NCI-H345 (cell line): ENCODE measurements at places on chromosomes 3 and 15.

DNA sequence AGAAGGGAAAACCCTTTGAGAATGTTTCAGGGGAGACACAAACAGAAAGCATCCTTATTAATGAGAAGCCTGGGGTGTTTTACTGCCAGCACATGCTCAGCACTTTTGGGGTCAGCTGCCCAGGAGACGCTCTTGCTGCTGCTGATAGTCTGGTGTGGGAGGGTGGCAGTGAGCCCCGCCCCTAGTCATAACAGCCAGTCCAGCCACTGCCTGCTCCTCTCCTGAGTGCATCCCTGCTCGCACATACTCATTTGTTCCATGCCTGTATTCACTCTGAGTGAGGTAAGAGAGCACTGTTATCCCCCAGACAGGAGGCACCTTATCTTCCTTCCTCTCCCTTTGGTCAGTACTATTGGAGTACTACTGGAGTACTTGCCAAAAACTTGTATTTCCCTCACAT lies 101.3 kb downstream of the ETFA start:
- DNase-seq: no peak

DNA sequence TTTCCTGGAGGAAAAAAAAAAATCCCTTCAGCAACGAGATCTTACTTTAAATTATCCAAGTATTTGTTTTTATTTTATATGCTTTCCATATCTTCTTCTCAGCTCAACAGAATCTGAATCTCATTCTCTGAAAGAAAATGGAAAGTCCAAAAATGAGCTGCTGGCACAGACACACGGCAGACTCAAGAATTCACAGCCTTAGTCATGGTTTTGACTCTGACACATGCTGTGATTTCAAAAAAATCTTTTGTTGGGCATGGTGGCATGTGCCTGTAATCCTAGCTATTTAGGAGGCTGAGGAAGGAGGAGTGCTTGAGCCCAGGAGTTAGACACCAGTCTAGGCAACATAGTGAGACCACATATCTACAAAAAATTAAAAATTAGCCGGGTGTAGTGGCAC lies 565.0 kb downstream of the MAGI1 start:
- DNase-seq: no peak

- no peak for DNase-seq
Observed at GRCh38 chr3:23991306-23991682, 46.2 kb downstream of the NR1D2 start.

GRCh38 chr15:73596174-73596573 lies 37.0 kb downstream of the NPTN start:
- no peak for DNase-seq

- DNase-seq: no peak
Observed at GRCh38 chr3:153338487-153338886, 176.5 kb downstream of the RAP2B start.

DNA sequence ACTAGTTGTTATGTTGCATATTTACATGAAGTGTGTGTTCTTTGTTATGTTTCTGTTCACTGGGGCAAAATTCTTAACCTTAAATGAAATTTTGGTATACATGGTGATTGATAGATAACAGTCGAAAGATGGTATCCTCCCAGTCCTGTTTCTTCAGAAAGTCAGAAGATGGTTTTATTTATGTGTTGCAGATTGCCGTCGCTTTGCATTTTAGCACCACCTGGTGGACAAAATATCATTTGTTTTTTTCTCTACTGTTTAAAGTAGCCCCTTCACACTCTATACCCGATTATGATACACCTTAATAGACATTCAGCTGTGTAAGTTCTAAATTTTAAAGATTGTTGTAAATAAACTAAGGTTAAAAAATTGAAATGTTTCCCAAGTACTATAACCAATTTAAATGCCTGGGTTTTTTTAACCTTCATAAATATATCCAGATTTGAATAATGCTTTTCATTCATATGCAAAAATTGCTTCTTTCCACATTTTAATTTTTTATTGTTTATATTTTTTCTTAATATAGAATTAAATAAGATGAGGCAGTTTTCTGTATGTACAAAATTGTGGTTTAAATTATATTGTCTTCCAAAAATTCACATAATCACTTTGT lies 152.2 kb downstream of the ALCAM start:
- peak; percentile 71 for DNase-seq

- no peak for DNase-seq
Observed at GRCh38 chr15:100601617-100602063, 344 bp downstream of the LINS1 start.

GRCh38 chr3:14329116-14329830 lies 73.1 kb upstream of the SLC6A6 start:
- DNase-seq: peak; percentile 91

GRCh38 chr15:66387163-66388042 lies 691 bp downstream of the MAP2K1 start:
- peak; percentile 25 for DNase-seq

DNA sequence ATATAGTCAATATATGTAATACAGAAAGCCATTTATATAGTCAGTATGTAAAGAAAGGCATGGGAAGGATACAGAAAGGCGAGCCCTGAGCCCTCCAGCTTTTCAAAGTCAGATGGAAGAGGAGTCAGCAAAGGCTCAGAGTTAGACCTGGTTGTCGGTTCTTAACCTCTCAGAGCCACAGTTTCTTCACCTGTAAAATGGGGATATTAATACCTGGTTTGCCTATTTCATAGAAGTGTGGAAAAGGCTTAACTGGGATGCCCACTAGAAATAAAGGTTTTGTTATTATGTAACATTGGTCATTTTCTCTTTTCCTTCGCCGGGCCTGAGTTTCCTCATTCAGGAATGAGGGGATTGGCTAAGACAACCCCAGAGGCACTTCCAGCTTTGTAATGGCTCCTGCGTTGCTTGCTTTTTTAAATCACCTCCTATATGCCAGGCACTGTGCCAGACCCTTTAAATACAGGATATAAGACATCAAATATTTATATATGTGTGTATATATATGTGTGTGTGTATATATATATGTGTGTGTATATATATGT lies 2.4 kb downstream of the CRELD1 start:
- no peak for DNase-seq

- DNase-seq: peak; percentile 13
Observed at GRCh38 chr3:105647047-105647446, 221.8 kb downstream of the CBLB start.

- peak; percentile 28 for DNase-seq
Observed at GRCh38 chr3:152430223-152431002, 161.7 kb downstream of the MBNL1 start.

DNA sequence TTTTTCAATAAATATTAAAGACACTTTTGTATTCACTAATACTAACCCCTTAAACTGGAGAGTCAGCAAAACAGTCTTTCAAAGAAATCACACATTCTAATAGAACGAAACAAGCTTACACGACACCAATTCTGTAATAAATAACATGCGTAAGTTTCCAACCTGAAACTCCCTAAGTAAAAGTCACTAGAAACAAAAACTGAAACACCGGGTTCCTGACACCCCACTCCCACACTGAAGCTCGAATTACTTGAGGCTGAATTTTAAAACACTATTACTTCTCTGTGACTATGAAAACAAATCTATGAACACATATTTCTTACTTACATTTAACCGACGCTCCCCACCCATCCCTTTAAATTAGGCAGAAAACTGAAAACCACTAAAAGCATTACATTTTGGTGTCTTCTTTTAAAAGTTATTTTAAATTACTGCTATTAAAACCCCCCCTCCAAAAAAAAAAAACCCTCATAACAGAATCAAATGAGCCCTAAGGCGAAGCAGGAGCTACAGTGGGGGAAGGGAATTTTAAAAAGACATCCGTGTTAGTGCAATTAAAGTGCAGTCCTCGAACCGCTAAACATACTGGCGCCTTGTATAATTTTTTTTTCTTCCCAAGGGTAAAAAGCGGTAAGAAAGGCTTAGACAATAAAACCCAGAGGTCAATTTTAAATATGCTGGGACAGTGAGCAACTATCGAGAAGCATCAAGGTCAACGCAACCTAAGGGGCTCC lies 878 bp downstream of the SPPL2A start:
- no peak for DNase-seq

DNA sequence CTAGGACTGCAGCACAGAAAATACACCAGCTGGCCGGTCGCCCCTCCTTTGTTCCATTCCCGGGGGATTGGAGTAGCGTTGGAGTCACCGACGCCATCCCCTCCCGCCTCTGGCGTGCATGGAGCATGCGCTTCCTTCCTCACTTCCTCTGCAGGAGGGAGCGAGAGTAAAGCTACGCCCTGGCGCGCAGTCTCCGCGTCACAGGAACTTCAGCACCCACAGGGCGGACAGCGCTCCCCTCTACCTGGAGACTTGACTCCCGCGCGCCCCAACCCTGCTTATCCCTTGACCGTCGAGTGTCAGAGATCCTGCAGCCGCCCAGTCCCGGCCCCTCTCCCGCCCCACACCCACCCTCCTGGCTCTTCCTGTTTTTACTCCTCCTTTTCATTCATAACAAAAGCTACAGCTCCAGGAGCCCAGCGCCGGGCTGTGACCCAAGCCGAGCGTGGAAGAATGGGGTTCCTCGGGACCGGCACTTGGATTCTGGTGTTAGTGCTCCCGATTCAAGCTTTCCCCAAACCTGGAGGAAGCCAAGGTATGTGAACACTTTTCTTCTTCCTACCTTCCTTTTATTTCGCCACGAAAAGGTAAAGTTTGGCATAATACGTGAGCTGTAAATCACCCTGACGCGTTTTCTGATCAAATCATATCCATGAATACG lies at the start of gene SCG3:
SCG3 (plus strand) TSS at position 201 of the 661 bp plus-strand sequence; CDS start at position 454, 253 bp downstream.
- peak; percentile 87 for DNase-seq

GRCh38 chr15:39584266-39584659 lies 3.4 kb downstream of the THBS1 start:
- DNase-seq: no peak

DNA sequence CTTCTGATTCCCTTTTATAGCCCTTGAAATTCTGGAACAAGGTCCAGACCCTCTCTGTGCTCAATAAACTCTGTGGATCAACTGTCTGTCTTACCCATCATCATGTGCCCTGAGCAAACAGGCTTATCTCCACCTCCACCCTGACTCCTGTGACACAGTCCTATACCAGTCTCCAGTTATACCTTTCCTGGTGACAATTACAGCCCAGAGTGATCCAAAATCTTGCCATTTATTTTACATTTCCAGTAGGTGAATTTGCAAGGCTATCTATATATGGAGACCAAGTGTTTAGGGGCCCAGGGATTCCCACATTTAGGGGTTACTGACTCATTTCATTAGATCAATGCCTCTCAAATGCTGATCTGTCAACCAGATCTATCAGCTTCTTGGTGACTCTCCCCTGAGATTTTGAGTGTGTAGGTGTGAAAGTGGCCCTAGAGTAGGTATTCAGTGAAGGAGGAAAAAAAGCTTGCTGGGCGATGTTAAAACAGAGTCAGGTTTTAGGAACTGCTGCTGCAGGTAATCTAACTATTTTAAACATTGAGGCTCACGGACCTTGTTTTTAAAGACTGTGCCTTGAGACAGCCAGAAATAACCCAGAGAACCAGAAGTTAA lies 229.6 kb upstream of the WNT5A start:
- no peak for DNase-seq

DNA sequence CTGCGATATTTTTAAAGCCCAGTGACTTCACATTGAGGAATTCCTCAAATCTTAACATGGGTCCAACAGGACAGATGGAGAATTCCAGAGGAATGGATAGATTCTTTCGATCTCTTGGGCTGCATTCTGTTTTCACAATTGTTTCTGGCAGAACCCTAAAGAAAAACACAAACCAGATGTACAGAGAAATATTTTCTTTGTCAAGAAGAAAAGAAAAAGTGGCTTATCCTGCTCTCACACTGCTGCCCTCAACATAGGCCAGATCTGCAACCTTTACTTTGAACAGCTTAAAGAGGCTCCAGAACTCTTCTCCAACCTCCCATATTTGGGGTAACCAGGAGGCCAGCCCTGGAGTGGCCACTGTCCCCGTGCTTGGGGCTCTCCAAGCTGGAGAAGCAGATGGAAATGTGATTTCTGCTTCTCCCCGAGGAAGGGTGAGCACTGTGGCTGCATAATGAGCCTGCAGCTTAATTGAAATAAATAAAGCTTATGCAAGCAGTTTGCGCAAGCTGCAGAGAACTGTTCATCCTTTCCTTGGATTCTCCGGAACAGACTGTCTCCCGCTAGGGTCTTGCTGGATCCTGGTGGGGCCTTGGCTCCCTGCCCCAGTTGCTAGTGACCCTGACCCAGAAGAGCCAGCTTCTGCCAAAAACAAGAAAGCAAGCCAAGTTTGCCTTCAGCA lies 453.2 kb upstream of the PROK2 start:
- DNase-seq: no peak

DNA sequence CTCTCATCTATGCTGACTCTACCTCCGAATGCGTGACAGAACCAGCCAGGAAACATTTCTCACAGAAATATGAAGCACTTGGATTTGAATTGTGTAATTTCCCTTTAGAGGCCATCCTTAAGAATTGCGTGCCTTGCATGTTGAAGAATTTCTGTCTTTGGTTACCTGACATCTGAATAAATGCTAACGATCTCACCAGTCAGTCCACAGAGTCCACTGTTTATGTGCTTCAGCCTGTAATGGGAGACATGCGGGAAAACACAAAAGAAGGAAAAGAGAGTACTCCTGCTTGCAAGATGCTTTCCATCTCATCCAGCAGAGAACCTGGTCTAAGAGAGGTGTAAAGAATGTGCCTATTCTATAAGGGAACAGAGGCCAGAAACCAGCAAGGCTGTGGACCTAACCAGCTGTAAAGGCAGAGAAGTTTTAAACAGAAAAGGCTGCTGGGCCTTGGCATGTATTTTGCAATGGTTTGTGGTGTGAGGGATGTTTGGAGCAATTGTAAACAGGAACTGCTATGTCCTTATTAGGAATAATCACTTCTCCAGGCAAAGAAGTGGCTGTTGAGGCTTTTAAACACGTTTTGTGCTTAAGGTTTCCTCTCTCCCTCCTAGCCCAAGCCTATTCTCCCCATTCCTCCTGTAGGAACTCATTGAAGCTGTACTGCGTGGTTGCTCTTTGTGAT lies 36.4 kb upstream of the BOC start:
- DNase-seq: no peak

DNA sequence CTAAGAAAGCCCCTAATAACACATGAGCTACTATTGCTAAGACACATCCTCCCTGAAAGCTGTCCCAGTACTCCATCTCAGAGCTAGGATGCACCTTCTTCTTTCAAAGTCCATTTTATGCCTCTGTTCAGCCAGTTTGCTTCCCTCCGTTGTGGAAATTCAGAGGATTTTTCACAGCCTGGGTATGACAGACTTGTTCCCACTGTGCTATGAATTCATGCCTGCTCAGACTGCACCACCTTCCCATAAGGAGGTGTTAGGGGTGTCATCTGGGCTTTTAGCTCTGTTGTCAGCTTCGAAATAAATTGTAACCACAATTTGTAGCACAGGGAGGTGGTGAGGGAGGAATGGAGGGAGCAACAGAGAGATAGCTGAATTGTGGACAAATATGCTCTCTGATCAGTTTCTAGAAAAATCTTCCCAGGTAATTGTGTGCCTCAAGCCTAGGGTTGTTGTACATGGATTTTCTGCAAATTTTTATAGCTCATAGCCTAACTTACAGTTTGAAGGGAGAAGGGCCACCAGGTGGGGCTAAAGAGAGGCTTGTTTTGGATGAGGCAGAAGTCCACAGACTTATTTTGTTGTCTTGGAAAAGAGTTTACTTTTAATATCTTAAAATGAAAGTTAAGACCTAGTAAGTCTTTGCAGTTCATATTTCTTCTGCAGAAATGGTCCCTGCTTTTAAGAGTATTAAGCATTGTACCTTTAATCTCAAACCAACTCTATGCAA lies 462.0 kb downstream of the PDCD6IP start:
- DNase-seq: peak; percentile 20
